ENCODE measurements at places on chromosomes 12 and 14.
A peak's percentile ranks its signal among the peaks of the same experiment; 100 is the strongest.

GRCh38 chr14:70289138-70289537, 70.3 kb downstream of the COX16 start:
- DNase-seq = no peak

DNA sequence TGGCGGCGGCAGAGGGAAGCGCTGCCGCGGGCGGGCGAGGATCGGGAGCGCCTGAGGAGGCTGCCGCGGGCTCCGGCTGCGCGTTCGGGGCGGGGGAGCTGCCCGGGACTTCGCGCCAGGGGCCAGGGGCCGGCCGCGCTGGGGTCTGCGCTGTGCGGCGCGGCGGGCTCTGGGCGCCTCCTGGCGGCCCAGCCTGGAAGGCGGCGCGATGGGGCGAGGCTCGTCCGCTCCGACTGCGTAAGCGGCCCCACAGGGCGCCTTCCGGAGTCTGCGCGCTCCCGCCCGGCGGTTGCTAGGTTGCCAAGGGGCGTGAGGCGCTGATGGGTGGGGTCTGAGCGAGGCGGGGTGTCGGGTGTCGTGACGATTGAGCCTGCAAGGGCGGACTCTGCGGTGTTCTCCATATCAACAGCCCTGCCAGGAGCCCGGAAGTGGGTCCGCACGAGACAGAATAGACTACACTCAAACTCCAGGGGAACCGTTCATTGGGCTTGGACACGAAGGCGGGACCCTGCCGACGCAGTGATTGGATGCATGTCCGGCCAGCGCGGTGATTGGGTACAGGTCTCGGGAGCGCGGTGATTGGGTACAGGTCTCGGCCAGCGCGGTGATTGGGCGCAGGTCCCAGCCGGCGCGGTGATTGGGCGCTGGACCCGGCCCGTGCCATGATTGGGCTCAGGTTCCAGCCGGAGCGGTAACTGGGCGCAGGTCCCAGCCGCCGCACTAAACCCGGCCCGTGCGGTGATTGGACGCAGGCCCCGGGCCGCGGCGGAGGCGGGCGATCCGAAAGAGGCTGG, at the start of gene TEDC1:
Gene TEDC1, plus strand, starts transcription at position 675 of the 794 bp plus-strand sequence. CDS start 130 bp downstream, outside the sequence.
- peak; percentile 99 for DNase-seq

DNA sequence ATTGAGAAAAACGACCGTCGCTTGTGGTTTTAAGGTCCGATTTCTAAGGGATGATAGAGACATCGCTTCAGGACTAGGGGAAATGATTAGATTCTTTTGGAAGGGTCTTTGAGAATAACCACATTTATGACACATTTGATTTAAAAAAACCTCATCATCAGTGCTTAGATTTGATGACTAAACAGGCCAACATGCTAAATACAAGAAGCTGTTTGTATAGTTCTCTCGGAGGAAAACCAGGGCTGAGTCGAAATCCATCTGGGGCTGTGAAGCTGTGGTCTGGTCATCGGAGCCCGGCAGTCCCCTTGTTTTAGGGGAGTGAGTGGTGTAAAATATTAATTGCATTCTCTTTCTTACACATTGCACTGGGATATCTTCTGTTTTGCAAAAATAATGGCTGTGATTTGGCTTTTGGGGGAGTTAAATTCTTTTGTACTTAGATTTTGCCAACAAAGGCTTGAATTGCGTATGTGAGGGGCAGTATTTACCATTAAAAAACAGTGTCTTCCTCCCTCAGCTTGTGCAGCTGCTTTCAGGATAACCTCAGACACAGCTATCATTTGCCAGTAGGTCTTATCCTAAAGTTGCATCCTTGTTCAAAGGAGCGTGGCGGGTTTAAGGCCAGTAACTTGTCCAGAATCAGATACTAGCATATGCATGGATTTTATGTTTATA, 550 bp downstream of the GNG2 start:
- DNase-seq = no peak

- DNase-seq = no peak
Measured at GRCh38 chr14:69652942-69653684, 41.7 kb downstream of the SUSD6 start.

DNA sequence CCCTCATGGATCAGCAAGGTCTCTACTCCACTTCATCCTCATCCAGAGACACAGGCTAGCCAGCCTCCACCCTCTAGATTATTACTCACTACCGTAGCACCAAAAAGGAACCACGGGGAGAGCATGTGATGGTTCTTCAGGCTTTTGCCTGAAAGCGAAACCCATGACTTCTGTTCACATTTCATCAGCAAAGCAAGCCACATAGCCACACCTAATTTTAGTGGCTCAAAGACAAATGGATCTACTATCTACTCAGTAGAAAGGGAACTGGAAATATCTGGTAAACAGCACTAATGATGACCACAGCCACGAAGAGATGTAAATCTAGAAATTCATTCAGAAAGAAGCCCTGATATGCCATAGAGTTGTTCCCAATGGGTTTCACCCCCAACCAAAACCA, 51.4 kb downstream of the VCPKMT start:
- peak; percentile 44 for DNase-seq

GRCh38 chr14:28782301-28782700, 15.7 kb downstream of the FOXG1 start:
- no peak for DNase-seq

DNA sequence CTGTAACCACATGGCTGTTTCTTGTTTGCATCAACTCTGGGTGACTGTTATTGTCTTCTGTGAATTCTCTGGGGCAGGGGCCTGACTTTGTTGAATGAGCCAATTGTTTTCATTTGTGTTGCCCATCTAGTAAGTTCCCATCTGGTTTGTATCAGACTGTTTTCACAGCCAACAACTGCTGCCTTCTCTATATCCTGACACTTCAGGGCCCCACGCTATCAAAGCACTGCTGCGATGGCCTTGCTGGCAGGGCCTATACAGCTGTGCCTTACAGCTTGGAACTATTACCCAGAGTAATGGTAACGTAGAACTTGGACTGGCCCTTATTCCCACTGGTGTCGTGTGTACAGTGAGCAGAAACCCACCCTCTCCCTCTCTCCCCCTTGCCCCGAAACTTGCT, 104.3 kb upstream of the DACT1 start:
- DNase-seq = no peak

DNA sequence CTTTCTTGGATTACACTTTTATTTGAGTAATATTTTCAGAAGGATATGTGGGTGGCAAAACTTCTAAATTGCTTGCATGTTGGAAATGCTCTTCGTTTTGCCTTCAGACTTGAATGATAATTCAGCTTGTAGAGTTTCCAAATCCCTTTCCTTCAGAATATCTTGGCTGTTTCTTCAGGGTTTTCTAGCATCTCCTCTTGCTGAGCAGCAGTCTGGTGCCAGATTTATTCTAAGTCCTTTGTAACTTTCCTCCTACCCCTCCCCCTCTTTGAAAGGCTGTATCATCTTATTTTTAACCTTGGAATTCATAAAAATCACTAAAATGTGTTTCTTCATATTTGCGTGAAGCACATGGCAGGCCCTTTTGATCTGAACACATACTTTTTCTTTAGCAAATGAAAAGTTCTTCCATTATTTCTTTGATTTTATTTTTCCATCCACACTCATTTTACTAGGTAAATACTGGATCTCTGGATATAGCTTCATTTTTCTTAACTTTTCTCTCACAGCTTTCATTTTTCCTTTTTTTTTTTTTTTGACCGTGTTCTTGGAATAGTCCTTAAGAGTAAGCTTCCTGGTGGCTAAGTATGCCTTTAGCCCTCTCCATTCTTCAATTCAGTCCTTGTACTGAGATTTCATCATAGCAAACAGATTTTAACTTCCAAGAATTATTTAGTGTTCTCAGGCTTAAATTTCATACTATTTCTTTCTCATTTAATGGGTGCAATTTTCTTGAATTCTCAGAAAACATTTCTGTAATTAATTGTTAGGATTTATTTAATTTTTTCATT, 102.0 kb downstream of the SLC38A4 start:
- DNase-seq = no peak

- no peak for DNase-seq
Measured at GRCh38 chr14:75826599-75826998, 155.2 kb downstream of the TGFB3 start.

DNA sequence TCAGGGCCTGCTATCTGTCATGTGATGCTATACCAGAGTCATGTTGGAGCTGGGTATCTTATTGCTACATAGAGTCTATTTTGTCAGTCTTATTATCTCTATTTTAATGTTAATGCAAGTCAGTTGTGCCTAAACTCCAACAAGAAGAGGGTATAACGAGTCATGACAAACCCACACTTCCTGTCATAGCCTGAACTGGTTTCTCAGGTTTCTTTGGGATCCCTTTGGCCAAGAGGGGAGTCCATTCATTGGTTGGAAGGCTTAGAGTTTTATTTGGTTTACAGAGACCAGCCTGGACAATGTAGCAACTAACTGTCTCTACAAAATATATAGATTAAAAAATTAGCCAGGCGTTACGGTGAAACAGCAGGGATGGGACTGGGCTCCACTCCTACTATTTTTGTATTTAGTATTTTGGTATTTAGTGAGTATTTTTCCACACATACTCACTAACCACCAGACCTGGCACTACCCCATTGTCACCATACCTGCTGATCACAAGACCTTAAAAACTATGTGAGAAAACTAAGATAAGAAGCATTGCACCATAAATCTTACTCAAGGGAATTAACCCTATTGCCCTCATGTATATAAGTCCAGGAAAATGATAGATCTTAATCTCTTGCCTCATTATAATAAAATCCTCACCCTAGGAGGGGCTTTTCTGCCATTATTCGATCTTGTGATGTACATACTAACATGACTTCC, 387.5 kb downstream of the IPO8 start:
- DNase-seq = no peak

DNA sequence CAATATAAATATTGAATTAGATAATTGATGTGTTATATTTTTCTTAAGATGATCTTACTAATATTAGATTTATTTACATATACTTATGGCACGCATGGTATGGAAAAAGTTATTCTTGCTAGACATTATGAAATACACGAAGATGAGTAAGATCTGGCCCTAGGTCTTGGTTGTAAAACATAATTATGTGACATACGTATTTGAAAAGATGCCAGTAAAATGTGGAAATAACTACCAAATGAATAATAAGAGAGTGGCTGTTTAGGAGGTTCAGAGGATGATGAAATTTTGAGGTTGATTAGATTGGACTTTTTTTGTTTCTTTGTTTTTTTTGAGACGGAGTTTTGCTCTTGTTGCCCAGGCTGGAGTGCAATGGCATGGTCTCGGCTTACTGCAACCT, 41.3 kb downstream of the FANCM start:
- DNase-seq = no peak

GRCh38 chr12:131176266-131176665, 222.6 kb downstream of the ADGRD1 start:
- DNase-seq = no peak

GRCh38 chr12:10952645-10953044, 13.6 kb upstream of the TAS2R14 start:
- no peak for DNase-seq

DNA sequence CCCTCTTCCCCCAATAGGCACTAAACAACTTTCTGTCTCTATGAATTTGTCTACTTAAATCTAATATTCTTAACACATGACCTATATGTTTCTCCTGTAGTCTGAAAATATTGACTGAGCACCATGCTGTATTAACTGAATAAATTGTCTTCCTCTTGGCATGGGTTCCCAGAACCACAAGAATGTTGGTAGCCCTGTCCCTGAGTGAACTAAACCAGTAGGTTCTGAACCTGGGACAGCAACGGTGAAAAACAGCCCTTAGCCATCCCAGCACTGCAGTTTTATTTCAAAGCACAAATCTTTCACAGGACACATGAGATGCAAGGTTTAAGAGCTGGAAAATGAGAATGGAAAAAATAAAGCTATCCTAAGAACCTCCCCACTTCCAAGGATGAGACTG, 20.4 kb upstream of the HSP90B1 start:
- DNase-seq = no peak

DNA sequence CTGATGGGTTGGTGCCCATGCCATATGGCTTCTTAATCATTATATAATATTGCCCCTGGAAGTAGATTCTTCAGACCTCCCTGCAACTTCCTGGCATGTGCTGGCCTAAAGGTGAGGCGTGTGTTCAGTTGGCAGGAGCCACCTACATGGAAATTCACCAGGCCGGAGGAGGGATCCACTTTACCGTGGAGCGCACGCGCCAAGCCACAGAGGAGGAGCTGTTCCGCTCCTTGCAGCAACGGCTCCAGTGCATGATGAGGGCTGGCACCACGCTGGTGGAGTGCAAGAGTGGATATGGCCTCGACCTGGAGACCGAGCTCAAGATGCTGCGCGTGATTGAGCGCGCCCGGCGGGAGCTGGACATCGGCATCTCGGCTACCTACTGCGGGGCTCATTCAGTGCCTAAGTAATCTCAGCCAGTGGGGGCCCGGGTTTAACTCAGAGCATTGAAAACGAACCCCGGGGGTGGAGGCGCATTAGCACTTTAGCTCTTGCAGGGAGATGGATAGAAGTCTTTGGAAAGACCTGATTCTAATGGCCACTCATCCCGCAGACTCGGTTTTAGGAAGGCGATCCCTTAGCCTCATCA, 13.5 kb downstream of the AMDHD1 start:
- DNase-seq = no peak

- DNase-seq = no peak
Measured at GRCh38 chr12:89432396-89432795, 80.1 kb upstream of the DUSP6 start.

DNA sequence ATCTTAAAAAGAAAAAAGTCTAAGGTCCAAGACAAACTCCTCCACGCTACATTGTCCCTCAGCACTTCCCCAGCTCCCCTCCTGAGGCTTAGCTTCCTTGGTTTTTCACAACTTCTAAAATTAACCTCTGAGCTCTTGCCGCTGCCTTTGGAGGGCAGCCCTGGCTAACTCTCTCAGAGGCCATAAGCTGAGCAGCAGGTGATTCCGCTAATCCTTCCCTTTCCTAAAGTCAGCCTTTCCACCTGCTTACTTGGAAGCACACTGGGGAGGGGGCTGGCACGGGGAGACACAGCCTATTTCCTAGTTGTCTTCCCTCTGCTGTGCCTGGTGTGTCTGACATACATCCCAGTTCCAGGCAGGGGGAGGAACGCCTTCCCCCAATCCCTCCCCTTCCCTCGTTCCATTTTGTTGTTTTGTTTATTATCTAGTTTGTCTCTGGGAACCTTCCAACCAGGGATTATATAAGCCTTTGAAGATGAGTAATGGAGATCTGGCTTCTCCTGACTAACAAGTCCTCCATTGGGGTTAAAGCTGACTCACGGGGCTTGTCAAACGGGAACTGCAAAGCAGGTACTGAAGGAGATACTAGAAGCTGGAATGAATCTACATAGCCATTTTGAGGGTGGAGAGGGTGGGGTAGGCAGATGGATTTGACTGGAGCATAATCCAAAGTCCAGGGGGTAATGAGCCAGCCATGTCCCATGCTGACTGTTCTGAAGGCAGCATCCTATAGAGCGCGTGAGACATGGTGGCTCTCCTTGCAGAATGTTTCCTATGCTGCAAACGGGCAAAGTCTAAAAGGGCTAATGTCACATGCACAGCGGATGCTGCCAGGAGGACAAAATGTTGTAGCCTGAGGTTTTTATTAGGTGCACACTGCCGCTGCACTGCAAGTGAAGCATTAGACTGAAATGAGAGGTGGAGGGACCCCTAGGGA, 230.8 kb downstream of the FOXN3 start:
- DNase-seq = no peak

GRCh38 chr12:47822401-47822800, 2.7 kb upstream of the HDAC7 start:
- DNase-seq = no peak

All from activated CD4-positive, alpha-beta T cell treated with anti-CD3 and anti-CD28 coated beads for 1 hour (primary cell).